Tibial artery (tissue), 4 donors: ENCODE measurements at places on chromosomes 2 and 18.

GRCh38 chr2:30178618-30179434 is 32.0 kb downstream of the YPEL5 start:
- DNase-seq, result no peak

GRCh38 chr18:37270038-37270665 is 295.4 kb downstream of the CELF4 start:
- no peak for DNase-seq

DNA sequence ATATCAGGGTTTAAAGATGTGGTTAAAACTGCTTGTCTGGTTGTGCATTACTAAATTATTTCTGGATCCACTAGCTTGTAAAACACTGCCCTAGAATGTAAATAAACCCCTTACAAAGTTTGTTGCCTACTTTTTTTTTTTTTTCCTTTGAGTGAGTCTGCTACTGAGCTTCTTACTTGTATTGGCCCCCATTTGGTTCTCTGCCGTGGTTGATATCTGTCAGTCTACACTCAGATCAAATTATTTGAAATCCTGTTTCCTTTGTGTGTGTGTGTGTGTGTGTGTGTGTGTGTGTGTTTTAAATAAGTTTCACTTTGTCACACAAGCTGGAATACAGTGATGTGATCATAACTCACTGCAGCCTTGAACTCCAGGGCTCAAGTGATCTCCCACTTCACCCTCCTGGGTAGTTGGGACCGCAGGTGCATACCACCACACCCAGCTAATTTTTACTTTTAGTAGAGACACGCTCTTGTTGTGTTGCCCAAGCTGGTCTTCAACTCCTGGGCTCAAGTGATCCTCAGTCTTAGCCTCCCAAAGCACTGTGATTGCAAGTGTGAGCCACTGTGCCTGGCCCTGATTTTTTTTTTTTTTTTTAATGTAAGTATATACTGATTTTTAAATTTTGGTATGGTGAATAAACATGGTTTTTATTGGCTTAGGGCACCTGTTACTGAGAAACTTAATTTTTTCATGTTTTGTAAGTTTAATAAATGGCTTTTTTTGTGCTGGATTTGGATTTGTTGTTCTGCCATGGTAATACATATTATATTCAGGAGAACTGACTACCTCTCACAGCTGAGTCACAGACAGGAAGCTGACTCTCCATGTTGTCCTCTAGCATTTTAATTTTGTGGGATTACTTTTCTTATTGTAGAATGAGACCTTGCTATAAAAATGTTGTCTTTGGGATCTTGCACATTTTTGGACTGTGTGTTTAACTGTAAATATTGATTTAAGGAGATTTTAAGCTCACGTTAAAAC is 48.5 kb downstream of the MAP4K4 start:
- no peak for DNase-seq

DNA sequence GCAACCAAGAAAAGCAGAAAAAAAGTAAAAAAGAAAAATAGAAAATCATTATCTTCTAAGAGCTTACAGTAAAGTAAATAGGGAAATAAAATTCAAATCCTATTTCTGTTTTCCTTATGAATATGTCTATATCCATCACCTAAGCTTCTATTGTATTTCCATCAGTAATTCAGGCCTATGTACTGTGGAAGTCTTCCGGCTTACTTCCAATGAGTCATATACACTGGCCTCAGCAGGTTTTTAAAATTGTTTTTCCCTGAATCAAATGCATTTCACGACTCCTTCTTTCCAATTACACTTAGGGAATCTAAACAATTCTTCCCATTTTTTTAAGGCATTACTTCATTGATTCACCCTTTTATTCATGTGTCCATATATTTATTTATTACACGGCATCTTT is 164.7 kb downstream of the CCDC102B start:
- DNase-seq, result no peak

- DNase-seq, result no peak
Observed at GRCh38 chr2:234550056-234550455, 53.2 kb upstream of the ARL4C start.

- DNase-seq, result no peak
Observed at GRCh38 chr2:124877141-124877577, 852.1 kb downstream of the CNTNAP5 start.

GRCh38 chr2:67663776-67664175 is 266.6 kb downstream of the ETAA1 start:
- no peak for DNase-seq

DNA sequence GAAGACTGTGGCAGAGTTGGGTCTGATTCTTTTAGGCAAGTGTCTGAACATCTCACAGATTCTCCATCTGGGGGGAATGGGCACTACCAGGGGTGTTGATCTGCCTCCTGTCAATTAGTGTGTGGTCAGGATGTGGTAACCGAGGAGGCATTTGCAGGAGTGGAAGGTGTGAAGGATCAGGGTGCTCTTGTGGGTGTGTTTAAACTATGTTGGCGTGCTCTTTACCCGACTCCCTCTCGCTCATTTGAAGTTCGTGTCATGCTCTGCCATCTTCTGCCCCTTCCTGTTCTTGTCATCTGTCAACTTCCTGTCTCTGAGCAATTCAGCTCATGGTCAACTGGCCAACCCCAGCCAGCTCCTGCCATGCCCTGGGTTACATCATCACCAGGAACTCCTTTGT is 107.9 kb downstream of the RTN4 start:
- no peak for DNase-seq

- no peak for DNase-seq
Observed at GRCh38 chr2:159855557-159856061, 57.6 kb upstream of the CD302 start.

DNA sequence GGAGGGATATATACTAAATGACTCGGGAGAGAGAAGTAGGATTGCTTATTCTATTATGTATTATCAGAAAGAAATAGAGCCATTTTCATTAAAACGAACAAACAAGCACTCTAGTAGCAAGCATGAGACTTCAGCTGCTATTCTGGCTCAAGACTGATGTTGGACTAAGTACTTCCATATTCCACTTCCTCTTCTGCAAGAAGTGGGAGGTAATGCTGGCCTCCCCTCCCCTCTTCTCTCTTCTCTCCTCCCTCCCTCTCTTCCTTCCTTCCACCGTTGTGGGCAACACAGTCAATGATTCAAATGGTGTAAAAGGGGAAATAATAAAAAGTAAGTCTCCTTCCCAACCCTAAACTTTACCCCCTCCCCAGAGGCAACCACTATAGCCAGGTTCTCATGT is 62.6 kb downstream of the EMX1 start:
- DNase-seq, result no peak
